ENCODE measurements at places on chromosomes 12 and 14. TPM values are rescaled to one million over a fixed set of nuclear protein-coding genes. Genes with fewer than 3 reads are reported as not detected.

GRCh38 chr12:119505001-119505400 lies 88.6 kb upstream of the TMEM233 start:
- DNase-seq: no peak

GRCh38 chr14:89912667-89913211 lies 41.8 kb downstream of the EFCAB11 start:
- no peak for DNase-seq

DNA sequence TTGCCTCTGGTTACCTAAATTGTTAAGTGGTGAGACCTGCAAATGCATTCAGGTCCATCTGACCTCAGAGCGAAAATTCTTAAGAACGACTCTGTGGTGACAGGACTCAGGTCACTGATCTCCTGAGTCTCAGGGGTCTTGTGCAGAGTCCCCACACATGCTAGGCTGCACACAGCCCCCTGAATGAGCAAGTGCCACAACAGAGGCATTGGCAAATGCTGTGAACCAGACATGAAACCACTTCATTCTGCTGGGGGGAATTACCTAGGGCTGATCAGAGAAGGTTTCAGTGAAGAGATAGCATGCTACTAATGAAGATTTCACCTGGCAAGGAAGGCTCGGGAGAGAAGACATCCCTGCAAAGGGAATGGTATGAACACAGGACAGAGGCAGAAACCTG lies 281.6 kb downstream of the ITPR2 start:
- DNase-seq: no peak

The AQP2 gene
- not detected for total RNA-seq

The TDRD9 gene
- 0.22 TPM for total RNA-seq

The ADAMTS20 gene
- not detected for total RNA-seq
